GM23338 (cell line): ENCODE measurements at places on chromosomes 7 and 10. TPM values are rescaled to one million over a fixed set of nuclear protein-coding genes. Genes with fewer than 3 reads are reported as not detected.

The CRHR2 gene
- polyA plus RNA-seq, result 0.26 and 1.4 TPM in 2 replicates

The MRLN gene
- not detected in 2 replicates for polyA plus RNA-seq

The CHRM2 gene
- 0.09 and 0.21 TPM in 2 replicates for polyA plus RNA-seq

The RSPH10B2 gene
- 0.29 and 0.64 TPM in 2 replicates for polyA plus RNA-seq

The AZGP1 gene
- 1.3 TPM in 1 of 2 replicates, not detected in the other for polyA plus RNA-seq

The GTPBP10 gene
- 17.9 and 23.0 TPM in 2 replicates for polyA plus RNA-seq

The MDFIC gene
- 3.0 and 4.2 TPM in 2 replicates for polyA plus RNA-seq

The PNLIPRP1 gene
- 0.21 TPM in 1 of 2 replicates, not detected in the other for polyA plus RNA-seq
